Choroid plexus epithelial cell (primary cell): ENCODE measurements at places on chromosomes 2 and 18.

GRCh38 chr2:213202011-213202410 is 50.6 kb upstream of the IKZF2 start:
- no peak for DNase-seq

DNA sequence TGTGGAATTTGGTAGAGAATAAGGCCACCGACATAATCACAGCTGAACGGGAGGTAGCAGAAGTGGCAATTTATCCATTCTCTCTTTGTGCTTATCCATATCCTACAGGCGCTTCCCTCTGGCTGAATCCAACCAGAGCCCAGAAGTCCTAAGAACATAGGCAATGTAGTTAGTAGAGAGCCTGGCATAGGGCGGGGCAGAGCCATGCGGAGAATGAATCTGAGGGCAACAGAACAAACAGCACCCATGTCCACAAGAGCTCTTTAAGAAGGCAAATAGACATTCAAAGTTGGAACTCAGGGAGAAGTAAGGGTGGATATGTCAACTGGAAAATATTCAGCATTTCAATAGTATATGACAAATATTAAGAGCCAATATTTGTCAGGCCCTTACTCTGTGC is 305.9 kb upstream of the VWC2L start:
- DNase-seq, result no peak

DNA sequence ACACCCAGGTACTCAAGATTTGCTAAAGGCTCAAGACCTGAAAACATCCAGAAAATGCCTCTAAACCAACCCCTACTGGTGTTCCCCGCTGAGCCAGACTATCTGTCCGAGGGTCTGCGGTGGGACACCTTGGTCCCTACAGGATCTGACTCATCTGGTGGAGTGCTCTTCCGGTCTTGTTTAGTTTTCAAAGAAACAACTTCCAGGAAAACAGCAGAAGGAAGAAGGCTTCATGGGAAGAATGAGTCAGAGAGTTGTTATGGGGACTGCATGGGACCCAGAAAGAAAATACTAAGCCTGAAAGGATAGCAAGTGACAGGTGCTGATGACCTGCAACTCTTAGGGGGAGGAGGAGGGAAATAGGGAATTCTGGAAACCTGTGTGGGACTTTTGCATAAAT is 41.3 kb downstream of the ZFP36L2 start:
- DNase-seq, result no peak

GRCh38 chr2:47177043-47177565 is 22.0 kb upstream of the STPG4 start:
- DNase-seq, result no peak

GRCh38 chr2:112712465-112712864 is 8.4 kb upstream of the NT5DC4 start:
- DNase-seq, result no peak

GRCh38 chr2:106095478-106096298 is 98.4 kb downstream of the UXS1 start:
- no peak for DNase-seq
